ENCODE measurements at places on chromosomes 16 and 17.

DNA sequence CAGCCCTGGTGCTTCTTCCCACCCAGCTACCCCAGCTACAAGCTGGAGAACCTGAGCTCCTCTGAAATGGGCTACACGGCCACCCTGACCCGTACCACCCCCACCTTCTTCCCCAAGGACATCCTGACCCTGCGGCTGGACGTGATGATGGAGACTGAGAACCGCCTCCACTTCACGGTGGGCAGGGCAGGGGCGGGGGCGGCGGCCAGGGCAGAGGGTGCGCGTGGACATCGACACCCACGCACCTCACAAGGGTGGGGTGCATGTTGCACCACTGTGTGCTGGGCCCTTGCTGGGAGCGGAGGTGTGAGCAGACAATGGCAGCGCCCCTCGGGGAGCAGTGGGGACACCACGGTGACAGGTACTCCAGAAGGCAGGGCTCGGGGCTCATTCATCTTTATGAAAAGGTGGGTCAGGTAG, 3.6 kb downstream of the GAA start:
- DNase-seq = no peak

- no peak for DNase-seq
Observed at GRCh38 chr16:54446639-54447038, 160.1 kb upstream of the IRX3 start.

- DNase-seq = no peak
Observed at GRCh38 chr16:85194307-85195270, 82.3 kb upstream of the CIBAR2 start.

GRCh38 chr17:31907342-31907962, 5.9 kb upstream of the UTP6 start:
- no peak for DNase-seq

DNA sequence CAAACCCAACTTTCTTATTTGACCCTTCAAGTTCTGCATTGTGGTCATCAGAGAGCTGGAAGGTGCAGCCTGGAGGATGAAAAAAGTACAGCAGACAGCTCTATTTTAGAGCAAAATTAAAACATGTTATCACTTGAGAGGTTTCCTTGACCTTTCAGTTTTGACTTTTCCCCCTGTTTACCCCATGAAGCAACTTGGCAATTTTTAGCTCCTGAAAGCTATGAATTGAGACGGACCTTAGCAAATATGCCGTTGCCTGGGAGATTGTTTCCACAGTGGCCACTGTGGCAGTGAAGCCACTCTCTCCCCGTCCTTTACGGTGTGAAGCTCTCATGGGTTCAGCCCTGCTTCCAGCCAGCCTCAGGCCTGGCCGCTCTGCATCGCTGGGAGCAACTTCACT, 398.6 kb downstream of the CPPED1 start:
- no peak for DNase-seq

Data from CD8-positive, alpha-beta memory T cell (primary cell).